ENCODE measurements at places on chromosomes 13 and 19.
A peak's percentile ranks its signal among the peaks of the same experiment; 100 is the strongest.

DNA sequence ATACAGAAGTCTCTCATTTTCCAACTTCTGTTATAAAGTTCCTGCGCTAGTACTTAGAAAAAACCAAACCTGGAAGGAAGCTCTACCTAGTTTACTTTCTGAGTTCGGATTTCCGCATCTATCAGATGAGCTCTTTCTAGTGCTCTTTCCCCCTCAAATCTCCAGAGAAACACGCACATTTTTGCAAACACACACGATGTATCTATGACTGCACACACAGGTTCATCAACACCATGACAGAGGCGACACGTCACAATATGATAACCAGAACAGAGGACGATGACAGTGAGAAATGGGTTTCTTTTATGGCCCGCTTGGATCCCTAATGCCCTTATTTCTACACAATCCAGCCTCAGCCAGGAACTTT lies 629 bp upstream of the LRRC63 start:
- no peak for DNase-seq

- DNase-seq: no peak
These were observed 52.3 kb downstream of the CCDC70 start for GRCh38 chr13:51914137-51914493.

DNA sequence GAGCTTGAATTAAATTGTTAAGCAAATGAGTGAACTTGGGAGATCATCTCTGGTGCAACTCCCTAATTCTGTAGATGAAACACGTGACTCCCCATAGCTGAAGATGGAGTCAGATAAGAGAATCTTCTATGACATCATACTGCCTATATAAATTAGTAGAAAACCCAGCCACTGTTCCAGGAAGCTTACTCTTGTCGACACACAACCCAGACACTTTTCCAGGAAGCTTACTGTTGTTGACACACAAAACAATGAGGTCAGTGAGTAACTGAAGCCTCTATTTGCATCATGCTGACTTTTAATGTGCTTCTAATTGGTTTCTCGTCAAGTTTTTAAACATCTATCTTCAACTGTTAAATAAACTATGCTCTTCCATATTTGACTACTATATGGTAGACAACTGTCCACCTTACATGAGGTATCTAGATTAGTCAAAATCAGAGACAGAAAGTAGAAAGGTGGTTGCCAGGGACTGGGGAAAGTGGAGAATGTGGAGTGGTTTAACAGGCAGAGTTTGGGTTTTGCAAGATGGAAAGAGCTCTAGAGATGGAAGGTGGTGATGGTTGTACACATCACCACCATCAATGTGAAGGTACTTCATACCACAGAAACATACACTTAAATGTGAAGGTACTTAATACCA lies 168.2 kb downstream of the FGF14 start:
- no peak for DNase-seq

GRCh38 chr19:12913851-12914690 lies 5.0 kb downstream of the SYCE2 start:
- DNase-seq: peak; percentile 48
